ENCODE measurements at places on chromosomes 12 and 14. TPM values are rescaled to one million over a fixed set of nuclear protein-coding genes. Genes with fewer than 3 reads are reported as not detected.
A peak's percentile ranks its signal among the peaks of the same experiment; 100 is the strongest.

DNA sequence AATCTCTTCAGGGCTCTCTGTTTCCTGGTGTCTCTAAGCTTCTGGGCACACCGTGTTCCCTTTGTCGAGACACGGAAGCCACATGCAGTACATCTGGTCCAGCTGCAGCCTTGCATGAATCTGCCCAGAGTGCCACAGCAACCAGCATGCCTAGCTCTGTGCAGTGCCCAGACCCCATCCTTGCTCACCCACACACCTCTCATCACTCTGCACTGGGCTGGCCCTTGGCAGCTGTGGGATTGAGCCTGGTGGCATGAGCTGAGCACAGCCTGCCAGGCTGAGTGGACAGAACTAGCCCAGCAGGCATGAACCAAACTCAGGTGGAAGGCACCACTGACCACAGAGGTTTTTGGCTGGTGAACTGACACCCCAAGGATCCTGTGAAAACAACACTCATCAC is 279.9 kb downstream of the ATXN7L3B start:
- DNase-seq: no peak

DNA sequence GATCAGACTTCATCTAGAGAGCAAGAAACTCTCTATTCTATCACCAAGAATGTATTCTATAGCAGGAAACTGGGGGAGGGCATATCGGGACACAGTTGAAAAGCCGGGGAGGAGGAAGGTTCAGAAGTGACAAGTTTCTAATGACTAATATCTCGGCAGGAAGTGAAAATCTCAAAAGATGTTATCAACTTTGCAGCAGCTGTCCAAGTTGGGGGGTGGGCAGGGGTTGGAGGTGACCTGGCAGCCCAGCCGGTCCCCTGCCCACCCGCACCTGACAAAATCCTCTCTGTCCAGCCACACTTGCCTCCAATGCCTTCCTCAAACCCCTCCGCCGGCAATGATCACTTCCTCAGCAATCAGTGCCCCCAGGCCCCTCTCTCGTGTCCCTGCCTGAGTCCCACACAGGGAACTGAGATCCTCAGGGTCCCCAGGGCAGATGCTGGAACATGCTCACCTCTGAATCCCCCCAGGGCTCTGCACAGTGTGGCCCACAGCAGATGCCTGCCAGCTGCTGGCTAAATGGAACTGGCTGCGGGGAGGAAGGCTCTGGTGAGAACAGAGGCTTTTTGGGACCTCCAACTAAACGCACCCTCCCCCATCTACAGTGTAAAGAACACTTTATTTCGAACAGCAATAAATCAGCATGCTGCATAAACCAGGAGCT is 43.9 kb downstream of the CCDC88C start:
- DNase-seq: no peak

- DNase-seq: no peak
Observed at GRCh38 chr14:64491637-64492036, 12.0 kb downstream of the ZBTB25 start.

GRCh38 chr12:72010356-72010755 is 71.7 kb downstream of the TPH2 start:
- DNase-seq: no peak

- DNase-seq: no peak
Observed at GRCh38 chr12:130826151-130826801, 12.8 kb downstream of the STX2 start.

DNA sequence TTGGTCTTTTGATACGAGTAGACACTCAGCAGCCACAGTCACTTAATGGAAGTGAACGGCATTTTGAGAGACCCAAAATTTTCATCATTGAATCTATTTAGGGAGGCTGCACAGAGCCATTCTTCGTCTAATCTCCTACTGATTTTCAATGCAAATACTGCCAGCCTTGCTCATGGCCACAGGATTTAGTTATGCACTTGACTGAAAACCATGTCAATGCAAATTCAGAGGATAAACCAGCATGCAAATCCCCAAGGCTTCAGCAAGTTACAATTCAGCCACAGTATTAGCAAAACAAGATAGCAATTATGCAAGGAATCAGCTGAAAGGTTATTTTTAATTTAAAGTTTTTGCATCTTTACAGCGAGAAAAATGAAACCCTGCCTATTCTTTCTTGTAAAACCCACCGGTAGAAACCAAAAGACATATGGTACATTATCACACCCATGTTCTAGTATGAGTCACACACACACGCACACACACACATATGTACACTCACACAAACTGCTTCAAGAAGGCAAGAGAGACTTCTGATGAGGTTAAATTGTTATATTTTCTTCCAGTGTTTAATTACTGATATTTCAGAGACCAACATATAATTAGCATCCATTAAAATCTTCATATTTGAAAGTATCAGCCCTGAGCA is 985.3 kb upstream of the FLRT2 start:
- peak; percentile 19 for DNase-seq

- DNase-seq: no peak
Observed at GRCh38 chr12:112967858-112968257, 10.5 kb upstream of the OAS2 start.

DNA sequence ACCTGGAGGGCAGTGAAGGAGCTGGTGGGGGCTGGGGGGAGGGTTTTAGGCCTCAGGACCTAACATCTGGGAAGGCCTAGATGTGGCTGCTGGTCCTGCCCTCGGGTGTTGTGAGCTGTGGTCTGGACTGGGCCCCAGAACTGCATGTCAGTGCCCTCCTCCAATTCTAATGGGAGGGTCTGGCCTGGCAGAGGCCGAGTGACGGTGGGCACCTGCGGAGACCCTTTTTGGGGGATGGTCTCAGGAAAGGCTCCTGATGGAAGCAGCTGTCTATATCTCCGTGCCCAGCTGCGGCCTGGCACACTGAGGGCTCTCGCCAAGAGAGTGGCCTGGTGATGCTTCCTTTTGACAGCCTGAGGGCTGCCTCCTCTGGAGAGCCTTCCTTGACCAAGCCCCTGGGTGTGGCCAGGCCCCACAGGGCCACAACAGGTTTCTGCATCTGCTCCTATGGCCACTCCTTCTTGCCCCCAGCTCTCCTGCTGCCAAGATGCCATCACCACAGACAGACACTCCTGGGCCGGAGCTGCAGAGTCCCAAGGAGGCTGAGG is 5.3 kb downstream of the EXOC3L4 start:
- no peak for DNase-seq

DNA sequence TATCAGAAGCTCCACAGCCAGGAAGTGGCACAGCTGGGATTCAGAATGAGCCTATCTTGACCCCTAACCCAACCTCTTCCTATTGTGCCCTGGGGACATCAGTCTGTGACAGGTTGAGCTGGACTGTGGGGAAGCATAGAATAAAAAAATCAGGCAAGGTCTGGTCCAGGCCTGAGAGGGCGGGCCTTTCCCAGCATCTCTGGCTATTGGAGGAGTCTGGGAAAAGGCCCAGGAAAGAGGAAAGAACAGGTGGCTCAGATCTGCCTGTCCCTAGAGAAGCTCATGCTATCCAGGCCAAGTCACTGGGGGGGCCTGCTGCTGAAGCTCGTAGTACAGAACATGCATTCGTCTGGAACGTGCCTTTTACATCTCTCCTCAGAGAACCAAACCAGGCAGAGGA is 100.5 kb downstream of the PPM1H start:
- peak; percentile 31 for DNase-seq

GRCh38 chr12:38544330-38545066 is 227.9 kb downstream of the ALG10B start:
- no peak for DNase-seq

- DNase-seq: no peak
Observed at GRCh38 chr12:44403185-44403584, 472.9 kb downstream of the NELL2 start.

SERPINA12 gene
- total RNA-seq: not detected

IFI27L1 gene
- total RNA-seq: 5.0 TPM

RBMS2 gene
- total RNA-seq: 18.1 TPM

LHX5 gene
- total RNA-seq: not detected

SMIM41 gene
- 0.82 TPM for total RNA-seq

Measured in tongue (tissue), 3 donors.